Kidney capillary endothelial cell (primary cell): ENCODE measurements at places on chromosomes 13 and 19.

DNA sequence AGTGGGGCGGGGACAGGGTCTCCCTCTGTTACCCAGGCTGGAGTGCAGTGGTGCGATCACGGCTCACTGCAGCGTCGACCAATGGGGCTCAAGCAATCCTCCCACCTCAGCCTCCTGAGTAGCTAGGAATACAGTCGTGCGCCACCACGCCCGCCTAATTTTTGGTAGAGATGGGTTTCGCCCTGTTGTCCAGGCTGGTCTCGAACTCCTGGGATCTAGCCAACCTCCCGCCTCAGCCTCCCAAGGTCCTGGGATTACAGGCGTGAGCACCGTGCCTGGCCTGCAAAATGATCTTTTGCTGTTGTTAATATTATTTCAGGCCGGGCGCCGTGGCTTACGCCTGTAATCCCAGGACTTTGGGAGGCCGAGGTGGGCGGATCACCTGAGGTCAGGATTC, 621 bp upstream of the TGDS start:
- DNase-seq: no peak

DNA sequence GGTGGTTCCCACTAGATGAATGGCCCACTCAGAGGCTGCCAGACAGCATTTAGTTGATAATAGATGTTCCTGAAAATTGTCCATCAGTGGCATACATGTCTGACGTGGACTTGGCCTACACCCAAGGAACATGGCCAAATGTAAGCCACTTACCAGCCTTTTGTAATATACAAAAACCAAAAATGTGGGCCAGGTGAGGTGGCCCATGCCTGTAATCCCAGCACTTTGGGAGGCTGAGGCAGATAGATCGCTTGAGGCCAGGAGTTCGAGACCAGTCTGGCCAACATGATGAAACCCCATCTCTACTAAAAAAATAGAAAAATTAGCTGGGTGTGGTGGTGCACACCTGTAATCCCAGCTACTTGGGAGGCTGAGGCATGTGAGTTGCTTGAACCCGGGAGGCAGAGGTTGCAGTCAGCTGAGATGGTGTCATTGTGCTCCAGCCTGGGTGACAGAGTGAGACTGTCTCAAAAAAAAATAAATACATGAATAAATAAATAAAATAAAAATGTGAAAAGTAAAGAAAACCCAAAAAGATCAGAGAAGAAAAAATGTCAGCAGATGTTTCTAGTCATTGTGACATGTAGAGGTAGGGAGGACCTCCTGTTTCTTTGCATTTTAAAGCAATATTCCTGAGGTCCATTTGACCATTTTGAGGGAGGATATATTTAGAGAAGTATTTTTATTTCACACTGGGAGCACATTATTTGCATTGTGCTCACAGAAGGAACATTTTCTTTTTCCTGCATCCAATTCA, 7.1 kb upstream of the WTIP start:
- no peak for DNase-seq

- DNase-seq: no peak
These were observed 10.5 kb downstream of the SIRT2 start for GRCh38 chr19:38888876-38889275.

DNA sequence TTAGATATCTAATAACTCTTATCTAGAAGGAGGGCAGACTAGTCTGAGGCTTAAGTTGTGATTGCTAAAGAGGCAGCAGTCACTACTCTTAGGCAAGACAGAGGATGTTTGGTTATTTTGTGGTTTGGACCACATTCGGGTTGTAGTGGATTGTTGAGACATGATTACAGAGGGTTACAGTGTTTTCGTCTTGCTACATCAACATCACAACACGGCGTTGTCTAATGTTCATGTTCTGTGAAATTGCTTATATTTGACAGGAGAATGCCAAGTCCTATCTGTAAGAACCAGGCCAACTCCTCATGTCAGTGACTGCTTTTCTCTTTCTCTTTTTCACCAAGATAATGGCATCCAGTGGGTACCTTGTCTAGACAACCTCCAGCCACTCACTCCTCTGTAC, 16.8 kb upstream of the TM9SF2 start:
- DNase-seq: no peak

- no peak for DNase-seq
These were observed 19.9 kb upstream of the CYP4F8 start for GRCh38 chr19:15595069-15595468.

- no peak for DNase-seq
These were observed 18.0 kb upstream of the ITGBL1 start for GRCh38 chr13:101434486-101434885.

- DNase-seq: no peak
These were observed 16.2 kb downstream of the PPP1R12C start for GRCh38 chr19:55101261-55101660.

GRCh38 chr13:51801631-51802099, 2.3 kb downstream of the DHRS12 start:
- peak; percentile 57 for DNase-seq

- no peak for DNase-seq
These were observed 302.6 kb downstream of the COG6 start for GRCh38 chr13:39957868-39958677.

- peak; percentile 23 for DNase-seq
These were observed 697.0 kb downstream of the LIG4 start for GRCh38 chr13:107518292-107518691.

- no peak for DNase-seq
These were observed 45.6 kb upstream of the RAP2A start for GRCh38 chr13:97388373-97388772.
